ENCODE measurements at places on chromosomes 6 and 20.

DNA sequence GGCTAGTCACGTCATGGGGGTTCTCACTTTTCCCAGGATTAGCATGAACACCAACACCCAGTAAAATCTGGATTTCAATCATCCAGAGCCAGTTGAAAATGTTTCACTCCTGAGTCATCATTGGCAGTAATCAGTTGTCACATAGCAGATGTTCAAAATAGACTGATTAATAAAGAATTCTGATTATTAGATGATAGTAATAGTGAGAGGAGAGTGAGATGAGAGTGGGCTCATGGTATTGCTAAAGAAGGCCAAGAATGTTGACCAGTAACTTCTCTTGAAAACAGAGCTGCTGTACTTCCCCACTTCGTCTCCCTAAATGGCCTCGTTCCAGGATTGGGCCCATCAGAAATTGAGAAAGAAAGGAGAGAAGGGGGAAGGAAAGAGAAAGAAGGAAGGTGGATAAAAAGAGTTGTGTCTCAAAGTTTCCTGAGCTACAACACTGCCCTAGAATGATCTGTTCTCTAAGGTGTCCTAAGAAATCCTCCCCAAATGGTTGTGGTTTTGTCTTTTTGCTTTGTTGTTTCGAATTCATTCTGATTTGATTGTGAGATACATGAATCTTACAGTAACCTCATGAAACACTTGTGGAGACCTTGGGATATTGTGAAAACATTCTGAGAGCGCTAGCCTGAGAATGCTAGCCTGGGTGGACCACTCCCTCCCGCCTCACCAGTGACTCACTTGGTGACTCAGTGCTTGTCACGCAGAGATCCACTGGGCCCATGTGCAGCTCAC, 502.2 kb upstream of the JARID2 start:
- peak; percentile 99 for DNase-seq

- no peak for DNase-seq
These were observed 3.1 kb upstream of the FOXP4 start for GRCh38 chr6:41543087-41543486.

DNA sequence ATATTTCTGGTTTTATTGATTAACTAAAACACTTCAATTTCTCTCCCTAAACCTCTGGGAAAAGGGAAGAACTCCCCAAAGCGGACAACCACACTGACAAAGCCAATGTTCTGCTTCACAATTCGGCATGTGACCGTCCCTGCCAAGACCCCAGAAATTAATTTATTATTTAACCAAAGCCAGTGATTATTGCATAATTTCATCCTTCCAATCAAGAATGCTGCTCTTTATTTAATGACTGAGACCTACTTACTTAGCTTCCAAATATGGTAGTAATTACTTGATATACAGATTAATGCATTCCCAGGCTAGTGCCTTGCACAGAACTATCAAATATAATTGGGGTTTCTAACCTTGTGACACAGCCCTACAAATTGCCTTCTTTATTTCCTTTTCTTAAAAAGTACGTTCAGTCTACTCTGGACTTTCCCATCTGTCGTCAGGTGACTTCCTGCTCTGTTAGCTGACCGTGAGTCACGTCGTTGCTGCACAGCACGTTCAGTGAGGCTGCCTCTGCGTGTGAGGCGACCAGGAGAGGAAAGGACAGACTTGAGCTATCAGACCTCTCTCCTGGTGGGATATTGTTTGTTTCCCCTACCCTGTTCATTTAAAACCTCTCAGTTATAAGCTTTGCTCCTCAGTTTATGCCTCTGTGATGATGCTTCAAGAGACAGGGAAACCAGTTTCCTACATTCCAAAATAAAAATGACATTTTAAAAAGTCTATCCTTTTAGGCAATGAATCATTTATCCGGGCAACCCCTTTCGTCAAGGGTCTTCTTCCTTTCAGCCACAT, 55.7 kb upstream of the TNFAIP3 start:
- peak; percentile 95 for DNase-seq

- DNase-seq, result peak; percentile 54
These were observed 2.3 kb upstream of the REV3L start for GRCh38 chr6:111485342-111485741.

DNA sequence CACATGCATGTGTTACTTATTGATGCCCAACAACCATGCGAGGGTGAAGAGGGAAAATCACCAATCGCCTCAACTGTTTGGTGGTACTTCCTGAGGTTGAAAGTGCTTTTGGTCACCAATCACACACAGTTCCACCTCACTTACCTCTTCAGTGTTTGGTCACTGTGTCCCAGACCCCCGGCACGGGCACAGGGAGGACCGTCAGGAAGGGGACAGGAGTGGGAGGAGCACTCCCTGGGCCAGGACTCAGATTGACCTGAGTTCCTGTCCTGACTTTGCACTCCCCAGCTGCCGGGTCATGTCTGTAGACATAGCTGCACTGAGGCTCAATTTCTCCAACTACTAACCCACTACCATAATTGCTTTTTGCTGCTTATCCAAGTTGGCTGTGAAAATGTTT, 74.2 kb upstream of the PBOV1 start:
- DNase-seq, result no peak

DNA sequence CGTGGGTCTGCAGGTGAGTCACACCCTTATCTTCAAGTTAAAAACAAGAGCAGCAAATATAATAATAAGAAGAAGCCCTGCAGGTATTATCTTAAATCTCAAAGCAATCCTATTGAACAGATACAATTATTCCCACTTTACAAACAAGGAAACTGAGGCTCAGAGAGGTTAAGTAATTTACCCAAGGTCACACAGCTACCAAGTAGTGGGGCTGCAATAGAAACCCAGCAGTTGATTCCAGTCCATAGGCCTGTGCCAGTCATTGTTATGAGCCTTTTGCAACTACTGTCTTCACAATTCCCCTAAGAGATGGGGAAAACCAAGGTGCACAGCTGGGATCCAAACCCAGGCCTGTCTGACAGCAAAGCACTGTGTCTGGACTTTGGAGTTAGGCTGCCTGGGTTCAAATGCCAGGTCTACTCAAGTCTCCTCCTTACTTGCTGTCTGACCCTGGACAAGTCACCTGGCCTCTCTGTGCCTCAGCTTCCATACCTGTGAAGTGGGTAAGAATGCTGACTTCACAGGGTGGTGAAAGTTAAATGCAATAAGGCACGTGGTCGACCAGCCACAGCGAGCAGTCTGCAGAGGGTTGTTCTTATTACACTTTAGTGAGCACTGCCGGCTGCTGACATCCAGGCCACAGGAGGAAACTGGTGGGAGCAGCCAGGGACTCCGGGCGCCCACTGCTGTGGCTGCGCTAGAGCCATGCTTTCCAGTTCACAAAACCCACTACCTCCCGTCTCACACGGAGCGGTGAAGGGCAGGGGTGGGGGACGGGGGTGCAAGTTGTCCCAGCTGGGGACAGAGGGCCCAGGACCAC, 6.1 kb downstream of the MYL9 start:
- DNase-seq, result no peak

DNA sequence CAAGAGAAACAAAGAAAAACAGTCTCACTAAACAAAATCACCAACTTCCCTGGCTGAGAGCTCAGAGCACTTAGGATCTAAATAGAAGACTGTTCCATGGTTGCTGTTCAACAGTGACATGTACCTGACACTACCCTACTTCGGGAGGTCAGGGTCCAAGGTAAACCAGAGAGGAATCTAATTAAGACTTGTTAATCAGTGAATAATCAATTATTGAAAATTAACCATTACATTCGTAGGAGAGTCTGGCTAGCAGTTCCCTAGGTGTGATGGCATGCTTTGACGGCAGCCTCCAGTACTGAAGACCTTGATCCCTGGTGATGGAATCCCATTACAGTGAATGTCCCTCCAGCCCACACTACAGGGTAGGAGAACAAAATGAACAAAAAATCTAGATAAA, 154.0 kb upstream of the AFDN start:
- no peak for DNase-seq

GRCh38 chr6:89828988-89829471, 650 bp upstream of the CASP8AP2 start:
- peak; percentile 13 for DNase-seq

DNA sequence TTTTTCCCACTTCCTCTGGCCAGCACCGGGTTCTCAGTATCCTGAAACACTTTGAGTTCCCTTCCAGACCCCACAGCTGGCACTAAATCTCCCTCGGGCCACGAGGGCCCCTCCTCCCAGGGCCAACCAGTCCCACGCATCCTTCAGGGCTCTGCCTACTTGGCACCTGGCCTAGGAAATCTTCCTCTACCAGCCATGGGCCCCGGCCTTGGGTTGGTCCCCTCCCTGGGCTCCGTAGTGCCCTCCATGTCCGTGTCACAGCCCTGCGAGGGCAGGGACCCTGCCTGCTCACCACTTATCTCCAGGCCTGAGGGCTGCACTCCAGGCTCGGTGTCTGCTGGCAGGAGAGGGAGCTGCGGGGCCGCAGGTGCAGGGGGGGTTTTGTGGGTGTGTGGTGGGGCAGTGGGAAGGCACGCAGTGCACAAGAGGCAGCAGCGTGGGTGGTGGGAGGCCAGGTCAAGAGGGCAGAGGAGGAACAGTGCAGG, 48.8 kb upstream of the CDH22 start:
- DNase-seq, result no peak

GRCh38 chr20:1945134-1945618, 48.7 kb downstream of the PDYN start:
- DNase-seq, result peak; percentile 51

DNA sequence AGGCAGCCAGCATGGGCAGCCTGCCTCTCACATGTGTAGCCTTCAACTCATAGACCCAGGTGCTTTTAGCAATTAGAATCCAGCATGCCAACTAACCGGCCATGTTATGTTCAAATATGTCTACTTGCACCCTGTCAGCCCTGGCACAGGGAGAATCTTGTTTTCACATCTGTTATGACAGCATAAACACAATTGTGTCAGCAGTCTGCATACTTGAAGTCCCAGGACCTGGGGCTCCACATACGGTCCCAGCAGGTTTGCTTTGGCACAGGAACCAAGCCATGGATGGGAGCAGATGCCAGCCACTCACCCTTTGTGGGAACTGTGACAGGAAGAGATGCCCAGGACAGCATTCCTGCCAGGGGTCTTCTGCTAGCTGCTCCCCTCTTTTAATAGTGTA, 67.2 kb upstream of the SYNDIG1 start:
- no peak for DNase-seq

GRCh38 chr20:43681991-43682410, 15.1 kb downstream of the MYBL2 start:
- DNase-seq, result no peak

DNA sequence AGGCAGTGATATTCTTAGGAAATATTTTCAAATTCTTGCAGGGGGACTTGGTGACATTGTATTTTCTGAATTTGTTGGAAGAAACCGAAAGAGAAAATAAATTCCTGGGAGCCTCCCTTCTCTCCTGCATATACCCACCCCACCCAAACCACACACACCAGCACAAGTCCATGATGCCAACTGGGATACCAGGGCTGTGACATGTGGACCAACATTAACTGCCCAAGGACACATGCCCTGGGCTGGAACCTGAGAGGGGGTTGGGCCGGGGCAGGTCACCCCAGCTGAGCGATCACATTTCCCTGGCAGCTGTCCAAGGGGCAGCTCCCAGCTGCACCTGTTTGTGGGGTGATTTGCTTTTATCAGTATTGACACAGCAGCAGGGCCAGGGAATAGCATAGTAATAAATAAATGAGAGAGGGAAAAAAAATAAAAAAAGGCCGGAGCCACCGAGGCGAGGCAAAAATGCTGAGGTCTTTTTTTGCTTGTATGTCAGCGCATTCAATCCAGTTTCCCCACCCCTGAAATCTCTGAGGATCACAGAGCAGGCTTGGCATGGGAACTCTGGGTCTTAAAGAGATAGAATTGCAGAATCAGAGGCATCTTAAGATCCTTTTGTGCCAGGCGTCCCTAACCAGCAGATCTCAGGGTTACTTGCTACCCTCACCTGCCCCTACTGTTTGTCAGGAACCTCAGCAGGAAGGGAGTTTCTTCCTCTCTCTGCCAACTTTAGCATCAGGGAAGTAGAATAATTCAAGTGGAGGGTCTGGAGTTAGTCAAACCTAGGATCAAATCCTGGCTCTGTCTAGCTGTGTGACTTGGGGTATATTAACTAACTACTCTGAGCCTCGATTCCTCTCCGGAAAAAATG, 66.5 kb upstream of the PIM1 start:
- DNase-seq, result peak; percentile 3

DNA sequence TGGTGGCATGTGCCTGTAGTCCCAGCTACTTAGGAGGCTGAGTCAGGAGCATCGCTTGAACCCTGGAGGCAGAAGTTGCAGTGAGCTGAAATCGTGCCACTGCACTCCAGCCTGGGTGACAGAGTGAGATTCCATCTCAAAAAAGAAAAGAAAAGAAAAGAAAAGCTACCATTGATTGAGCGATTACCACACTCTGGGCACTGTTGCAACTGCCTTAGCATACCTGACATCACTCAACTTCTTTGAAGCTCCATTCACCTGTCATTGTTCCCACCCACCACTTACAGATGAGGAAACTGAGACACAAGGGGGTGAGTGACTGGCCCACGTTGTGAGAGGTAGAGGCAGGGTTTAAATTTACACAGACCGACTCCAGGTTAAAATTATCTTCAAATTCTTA, 442.1 kb upstream of the SULF2 start:
- DNase-seq, result no peak

DNA sequence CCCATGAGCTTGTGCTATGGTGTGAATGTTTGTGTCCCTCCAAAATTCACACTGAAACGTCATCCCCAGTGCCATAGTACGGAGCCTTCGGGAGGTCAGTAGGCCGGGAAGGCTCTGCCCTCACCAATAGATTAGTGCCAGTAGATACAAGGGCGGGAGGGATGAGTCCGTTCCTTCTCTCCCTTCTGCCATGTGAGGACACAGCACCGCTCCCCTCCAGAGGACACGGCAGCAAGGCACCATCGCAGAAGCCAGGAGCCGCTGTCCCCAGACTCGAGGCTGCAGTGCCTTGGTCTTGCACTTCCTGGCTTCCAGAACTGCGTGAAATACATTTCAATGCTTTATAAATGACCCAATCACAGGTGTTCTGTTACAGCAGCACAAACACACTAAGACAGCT, 39.2 kb upstream of the BHLHE23 start:
- DNase-seq, result no peak

DNA sequence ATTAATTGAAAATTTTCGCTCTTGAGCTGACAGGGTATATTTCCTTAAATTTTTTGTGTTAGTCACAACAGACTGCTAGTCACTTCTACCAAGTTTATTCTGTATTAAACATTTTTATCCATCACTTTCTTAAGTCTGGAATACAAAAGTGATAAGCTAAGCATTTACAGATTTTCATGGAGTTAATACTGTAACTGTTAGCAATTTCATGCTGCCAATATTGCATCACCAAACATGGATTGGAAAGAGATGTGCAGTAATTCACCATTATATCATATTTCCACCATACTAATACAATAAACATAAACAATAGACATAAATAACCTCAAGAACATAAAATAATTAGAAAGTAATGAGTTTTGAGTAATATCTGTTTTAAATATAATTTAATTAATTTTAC, 854.0 kb upstream of the CITED2 start:
- DNase-seq, result no peak

All from iris pigment epithelial cell (primary cell).